CD4-positive, alpha-beta T cell treated with Interleukin-1 beta for 1 hour (primary cell): ENCODE measurements at places on chromosomes 4 and X.

DNA sequence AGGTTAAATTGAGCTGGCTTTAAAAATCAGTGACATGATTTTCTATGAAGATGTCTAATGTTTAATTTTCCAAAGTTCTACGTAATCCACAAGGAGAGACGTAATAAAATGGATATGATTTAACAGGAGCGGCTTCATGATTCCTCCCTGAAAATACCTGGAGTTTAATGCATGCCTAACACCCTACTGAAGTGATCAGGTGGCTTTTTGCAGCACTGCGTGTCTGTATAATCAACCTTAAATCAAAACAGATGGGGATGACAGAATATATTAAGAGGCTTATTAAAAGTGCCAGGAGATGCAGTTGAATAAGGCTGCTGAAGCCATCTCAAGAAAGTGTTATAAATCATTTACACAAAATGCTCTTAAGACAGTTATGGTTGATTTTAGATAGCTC is 112.4 kb upstream of the TLR3 start:
- no peak for DNase-seq

DNA sequence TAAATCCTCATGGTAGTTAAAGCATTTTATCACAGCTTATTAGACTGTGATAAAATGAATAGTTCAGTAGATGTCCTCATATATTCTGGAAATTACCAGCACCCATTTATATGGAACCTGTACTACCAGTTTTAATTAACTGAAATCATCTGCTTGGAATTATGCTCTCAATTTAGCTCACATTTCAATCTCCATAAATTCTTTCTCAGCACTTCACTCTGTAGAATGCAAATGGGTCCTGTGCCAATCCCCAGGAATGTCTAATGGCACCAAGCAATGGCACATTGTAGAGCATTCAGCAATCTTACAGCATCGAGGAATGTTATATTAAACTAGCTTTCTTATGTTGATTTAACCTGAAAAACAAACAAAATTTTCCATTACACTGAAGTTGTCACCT is 355.1 kb downstream of the PDHA2 start:
- DNase-seq: no peak

DNA sequence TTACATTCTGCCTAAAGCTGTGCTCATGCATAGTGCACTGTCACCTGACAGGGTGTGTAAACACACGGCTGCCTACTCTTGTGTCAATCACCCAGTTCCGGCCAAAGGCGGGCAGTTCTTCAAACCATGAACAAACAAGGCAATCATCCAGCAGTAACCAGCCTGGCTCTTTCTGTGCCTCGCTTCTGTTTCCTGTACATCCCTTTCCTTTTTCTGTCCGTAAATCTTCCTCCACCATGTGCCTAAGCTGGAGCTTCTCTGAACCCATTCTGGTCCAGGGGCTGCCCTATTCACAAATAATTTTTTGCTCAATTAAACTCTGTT is 60.8 kb upstream of the CBR4 start:
- DNase-seq: no peak

DNA sequence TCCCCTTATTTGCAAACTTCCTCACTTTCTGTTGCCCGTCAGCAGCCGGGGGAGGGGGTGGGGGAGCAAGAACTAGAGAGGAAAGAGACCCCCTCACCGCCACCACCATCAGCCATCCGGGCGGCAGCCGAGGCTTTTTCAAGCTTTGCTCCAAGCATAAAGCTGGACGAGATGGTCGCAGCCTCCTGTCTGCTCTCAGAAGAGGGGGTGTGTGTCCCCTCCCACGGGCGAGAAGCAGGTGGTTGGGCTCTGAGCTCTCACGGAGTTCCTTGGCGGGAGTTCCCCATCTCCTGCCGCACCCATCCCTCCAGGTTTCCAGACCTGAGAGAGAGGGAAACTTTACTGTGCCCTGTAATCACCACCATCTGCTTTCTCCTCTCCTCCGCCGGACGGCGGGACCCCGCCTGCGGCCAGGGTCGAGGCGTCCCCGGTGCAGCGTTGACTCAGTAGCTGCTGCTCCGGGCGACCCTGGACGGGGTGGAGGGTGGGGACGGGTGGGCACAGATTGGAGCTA is 4.7 kb upstream of the ARX start:
- DNase-seq: no peak

DNA sequence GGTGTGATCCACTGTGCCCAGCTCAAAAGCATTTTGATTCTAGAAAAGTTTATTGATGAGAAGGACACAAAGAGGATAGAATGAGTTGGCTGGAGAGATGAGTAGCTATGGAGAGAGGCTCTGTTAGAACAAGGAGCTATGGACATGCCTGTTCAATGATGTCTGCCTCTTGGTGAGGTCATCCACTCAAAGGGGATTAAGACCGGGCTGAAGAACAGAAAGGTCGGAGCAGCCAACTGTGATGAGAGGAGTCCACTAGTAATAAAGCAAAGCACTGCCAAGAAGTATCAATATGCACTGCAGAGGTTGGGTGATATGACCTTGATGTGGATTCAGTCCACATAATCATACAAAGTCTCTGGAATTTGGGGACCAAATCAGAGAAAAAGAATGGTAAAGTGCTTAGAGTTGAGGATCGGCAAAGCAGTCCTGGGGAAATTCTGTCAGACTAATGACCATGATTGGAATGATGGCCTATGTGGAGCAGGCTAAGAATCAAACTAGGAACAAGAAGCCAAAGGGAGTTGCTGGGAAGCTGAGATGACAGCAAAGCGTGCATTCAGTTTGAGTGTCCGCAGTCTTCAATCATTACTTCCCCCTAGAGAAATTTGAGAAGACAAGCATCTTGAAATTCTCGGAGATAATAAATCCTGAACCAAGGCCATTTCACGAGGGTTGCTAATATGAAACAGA is 55.7 kb upstream of the MMAA start:
- no peak for DNase-seq

DNA sequence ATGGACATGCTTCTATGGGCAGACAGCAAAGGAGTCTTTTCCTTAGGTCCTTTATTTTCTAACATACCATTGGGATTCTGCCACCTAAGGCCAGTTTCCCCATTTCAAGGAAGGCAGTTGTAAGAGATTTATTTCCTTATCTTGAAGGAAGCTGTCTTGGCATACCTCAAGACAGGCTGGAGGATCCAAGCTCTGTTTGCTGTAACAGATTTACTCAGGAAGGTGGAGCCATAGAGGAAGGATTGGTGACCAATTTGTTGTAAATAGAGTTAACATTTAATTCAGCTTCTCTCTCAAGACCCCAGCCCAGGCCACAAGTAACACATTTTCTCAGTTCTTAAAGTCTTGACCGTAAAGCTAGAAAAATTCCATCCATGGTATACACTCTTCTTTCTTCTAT is 131.6 kb upstream of the TENM3 start:
- no peak for DNase-seq

- no peak for DNase-seq
These were observed 311.7 kb upstream of the HTR2C start for GRCh38 chrX:114272096-114272686.

GRCh38 chr4:140884431-140885058 is 128.4 kb upstream of the TBC1D9 start:
- peak; percentile 21 for DNase-seq

- DNase-seq: no peak
These were observed 101.9 kb downstream of the QRFPR start for GRCh38 chr4:121278811-121279368.

- DNase-seq: no peak
These were observed 16.6 kb upstream of the PITX2 start for GRCh38 chr4:110639207-110640090.

DNA sequence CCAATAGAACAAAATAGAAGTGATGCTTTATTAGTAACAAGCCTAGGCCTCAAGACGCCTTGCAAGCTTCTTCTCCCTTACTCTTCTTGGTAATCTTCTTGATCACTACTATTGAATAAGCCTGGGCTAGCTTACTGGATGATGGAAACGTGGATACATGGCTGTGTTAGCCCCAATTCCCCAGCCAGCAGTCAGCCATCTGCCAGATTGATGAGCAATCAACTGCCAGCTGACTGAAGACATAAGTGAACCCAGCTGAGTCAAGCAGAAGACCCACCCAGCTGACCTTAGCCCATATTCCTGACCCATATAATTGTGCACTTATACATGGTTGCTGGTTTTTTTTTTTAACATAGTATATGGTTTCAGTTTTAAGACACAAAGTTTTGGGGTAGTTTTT is 130.4 kb downstream of the DHX15 start:
- no peak for DNase-seq

DNA sequence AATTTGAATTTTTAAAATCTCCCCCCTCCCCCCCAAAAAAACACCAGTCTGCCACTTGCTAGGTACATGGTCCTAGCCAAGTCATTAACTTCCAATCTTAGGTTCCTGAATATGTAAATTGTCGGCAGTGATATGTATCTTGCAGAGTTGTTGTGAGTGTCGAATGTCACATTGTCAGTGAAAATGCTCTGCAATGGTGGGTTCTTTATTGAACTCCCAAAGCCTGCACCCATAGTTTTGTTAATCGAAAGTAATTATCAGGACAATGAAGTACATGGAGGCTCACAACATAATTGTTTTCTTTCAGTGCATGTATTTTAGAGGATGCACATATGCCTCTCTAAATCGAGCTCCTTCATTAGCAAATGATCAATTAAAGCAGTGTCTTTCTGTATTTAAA is 185.6 kb upstream of the S100G start:
- no peak for DNase-seq

- no peak for DNase-seq
These were observed 3.6 kb downstream of the DCK start for GRCh38 chr4:70997036-70997435.

DNA sequence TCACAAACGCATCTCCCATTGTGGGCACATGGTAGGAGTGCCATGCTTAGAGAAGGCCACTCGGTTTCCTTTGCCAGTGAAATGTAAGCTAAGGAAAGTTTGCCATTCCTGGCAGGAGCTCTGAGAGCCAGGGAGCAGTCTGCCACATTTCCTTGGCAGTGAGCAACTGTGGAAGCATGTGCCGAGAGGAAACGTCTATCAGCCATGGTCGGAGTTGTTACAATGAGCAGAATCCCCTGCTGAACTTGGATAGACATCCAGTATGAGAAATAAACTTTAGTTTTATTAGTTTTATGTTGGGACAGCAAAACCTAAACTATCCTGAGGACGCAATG is 51.1 kb downstream of the ENOPH1 start:
- no peak for DNase-seq

- DNase-seq: no peak
These were observed 124.6 kb upstream of the ENPP6 start for GRCh38 chr4:184342167-184342856.

- peak; percentile 64 for DNase-seq
These were observed 7.4 kb downstream of the SNCA start for GRCh38 chr4:89829470-89830138.

DNA sequence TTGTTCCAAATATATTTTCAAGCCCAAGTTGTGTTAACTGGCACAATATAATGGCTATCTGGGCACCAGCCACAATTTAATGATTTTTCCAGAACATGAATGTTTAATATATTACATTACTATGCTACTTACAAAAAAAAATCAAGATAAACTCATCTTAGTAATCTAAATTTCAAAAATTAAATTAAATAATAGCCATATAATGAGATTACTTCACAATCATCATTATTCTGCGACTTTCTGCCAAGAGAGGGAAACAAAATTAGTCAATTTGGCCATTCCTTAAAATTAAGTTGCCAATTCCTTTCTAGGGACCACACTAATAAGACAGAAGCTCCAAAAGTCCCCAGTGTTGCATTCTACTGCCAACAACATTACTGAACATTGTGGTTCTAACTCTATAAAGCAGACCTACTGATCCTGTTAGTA is 7.5 kb downstream of the NEK1 start:
- DNase-seq: no peak

DNA sequence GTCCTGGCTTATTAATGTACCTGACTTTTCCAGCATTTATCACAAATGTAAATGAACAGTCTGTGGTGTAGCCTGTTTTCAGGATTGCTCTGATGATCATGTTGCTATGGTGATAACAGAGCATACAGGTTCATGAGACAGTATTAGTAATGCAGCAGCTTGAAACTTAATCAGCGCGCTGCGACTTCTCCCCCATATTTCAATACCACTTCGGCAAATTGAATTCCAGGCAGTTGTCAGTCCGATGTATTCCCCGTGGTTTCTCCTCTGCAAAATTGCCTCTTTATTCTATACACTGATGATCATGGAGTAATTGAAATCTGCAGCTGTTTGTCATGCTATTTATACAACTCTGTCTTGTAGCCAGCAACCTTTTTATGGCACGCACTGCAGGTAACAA is 239.3 kb downstream of the C4orf33 start:
- no peak for DNase-seq

DNA sequence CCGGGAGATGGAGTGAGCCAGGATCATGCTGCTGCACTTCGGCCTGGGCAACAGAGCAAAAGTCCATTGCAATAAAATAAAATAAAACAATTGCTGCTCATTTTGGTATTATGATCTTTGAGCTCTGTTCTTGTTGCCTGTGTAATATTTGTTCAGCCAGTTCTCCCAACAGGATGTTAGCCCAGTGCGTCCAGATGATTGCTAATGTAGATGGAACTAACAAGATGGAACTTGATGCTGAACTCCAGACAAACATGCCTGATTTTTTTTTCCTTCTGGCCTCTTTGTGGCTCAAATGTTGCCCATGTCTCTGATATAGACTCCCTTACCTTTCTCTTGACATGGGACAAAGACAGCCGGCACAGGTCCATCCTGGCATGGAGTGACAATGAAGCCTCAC is 15.8 kb downstream of the SSX5 start:
- no peak for DNase-seq

DNA sequence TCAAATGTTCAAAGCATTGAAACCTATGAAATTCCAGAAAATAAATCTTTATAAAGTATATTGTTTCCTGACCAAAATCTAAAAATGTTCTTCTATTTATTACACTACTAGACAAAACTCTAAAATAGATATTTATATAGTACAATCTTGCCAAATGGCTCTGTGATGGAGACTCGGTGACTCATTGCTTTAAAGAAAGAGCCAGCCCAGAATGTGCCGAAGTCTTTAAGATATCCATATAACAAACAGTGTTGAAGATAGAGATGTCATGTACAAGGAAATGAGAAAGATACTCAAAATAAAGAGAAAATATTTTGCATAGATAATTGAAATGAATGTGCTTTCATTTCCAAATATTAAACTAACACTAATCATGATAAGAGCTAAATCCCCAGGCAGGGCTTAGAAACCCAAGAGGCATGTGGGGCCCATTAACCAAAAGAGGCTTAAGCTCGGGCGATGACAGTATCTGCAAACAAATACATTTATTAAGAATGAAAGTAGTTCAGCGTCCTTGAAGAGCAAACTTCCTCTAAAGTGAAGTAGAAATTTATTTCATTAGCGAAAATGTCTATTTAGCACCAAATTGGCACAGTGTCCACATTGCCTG is 102.1 kb upstream of the FAM9B start:
- no peak for DNase-seq

- DNase-seq: no peak
These were observed 5.6 kb upstream of the AMOT start for GRCh38 chrX:112846187-112846586.

- DNase-seq: no peak
These were observed 440.0 kb upstream of the IGFBP7 start for GRCh38 chr4:57550198-57550597.

- no peak for DNase-seq
These were observed 116.9 kb downstream of the VEGFC start for GRCh38 chr4:176675810-176676209.

- no peak for DNase-seq
These were observed 793 bp downstream of the ARSJ start for GRCh38 chr4:113978561-113979147.

- no peak for DNase-seq
These were observed 98.2 kb downstream of the ANK2 start for GRCh38 chr4:113147498-113148111.

- DNase-seq: no peak
These were observed 20.1 kb upstream of the ABRAXAS1 start for GRCh38 chr4:83504996-83505395.
